ENCODE measurements at places on chromosomes 1 and 21. TPM values are rescaled to one million over a fixed set of nuclear protein-coding genes. Genes with fewer than 3 reads are reported as not detected.

GRCh38 chr1:218401998-218402785 is 57.1 kb downstream of the TGFB2 start:
- DNase-seq: no peak

GRCh38 chr1:9362488-9362887 is 69.8 kb downstream of the SPSB1 start:
- DNase-seq: no peak

- DNase-seq: no peak
These were observed 9.2 kb downstream of the S100A10 start for GRCh38 chr1:151984313-151984956.

DNA sequence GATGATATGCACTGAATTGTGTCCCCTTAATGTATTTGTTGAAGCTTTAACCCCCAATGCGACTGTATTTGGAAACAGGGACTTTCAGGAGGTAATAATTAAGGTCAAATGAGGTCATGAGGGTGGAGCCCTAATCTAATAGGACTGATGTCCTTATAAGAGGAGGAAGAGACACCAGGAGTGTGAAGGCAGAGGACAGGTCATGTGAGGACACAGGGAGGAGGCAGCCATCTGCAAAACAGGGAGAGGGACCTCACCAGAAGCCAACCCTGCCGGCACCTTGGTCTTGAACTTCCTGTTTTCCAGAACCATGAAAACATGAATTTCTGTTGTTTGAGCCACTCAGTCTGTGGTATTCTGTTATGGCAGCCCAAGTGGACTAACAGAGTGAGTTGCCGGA is 15.3 kb downstream of the SYF2 start:
- DNase-seq: no peak

GRCh38 chr1:243539636-243540035 is 283.8 kb downstream of the SDCCAG8 start:
- DNase-seq: no peak

DNA sequence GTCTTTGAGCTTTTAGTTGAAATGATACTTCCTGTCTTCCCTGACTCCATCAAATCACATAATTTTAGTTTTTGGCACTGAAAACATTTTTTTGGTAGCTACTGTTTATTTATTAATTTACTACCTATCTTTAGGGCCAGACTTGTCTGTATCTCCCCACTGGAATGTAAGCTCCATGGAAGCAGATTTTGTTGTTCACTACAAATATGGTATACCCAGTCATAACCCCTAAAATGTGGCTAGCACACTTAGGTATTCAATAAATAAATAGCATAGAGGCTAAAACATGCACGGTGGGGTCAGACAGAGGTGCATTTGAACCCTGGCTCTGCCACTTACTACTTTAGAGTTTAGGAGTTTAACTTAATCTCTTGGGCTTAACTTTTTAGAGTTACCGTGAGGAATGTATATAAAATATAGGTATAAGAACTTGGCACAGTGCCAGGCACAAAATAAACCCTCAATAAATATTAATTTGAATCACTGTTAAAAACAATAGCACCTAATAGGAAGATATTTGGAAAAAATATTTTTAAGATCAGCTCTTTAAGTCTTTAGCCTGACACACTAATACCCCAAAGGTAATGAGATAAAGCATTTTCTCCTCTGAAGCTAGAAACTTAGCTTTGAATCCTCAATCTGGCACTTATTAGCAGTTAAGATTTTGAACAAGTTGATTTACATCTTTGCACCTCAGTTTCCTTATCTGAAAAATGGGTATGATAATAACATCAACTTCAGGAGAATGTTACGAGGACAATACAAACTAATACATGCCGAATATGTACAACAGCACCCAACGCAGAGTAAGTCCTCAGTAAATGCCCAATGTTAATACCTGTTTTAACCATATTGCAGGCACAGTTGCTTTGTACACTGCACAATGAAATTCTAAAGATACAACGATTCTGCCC is 59.6 kb upstream of the HP1BP3 start:
- no peak for DNase-seq

DNA sequence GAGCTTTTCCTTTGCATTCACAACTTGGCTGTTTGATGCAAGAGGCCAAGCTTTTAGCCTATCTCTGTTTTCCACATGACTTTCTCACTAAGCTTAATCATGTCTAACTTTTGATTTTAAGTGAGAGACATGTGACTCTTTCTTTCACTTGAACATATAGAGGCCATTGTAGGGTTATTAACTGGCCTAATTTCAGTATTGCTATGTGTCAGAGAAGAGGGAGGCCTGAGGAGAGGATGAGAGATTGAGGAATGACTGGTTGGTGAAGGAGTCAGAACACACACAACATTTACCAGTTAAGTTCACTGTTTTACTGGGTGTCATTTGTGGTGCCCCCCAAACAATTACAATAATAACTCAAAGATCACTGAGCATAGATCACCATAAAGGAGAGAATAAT is 193.5 kb downstream of the CYYR1 start:
- no peak for DNase-seq

- DNase-seq: no peak
These were observed 6.7 kb upstream of the SAMD11 start for GRCh38 chr1:917076-917459.

DNA sequence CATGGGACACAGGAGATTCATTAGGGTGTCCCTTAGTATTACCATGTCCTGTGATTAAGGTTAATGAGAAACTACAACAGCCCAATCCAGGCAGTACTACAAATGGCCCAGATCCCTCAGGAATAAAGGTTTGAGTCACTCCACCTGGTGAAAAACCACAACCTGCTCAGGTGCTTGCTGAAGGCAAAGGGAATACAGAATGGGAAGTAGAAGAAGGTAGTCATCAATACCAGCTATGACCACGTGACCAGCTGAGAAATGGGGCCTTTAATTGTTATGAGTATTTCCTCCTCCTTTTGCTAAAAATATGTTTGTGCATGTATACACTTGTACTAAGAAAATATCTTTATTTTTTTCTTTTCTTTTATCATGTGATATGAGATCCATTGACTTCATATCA is 91.1 kb upstream of the ADAMTS5 start:
- DNase-seq: no peak

Gene KCNJ10
- total RNA-seq: 17.1 TPM

Gene CD1C
- 0.61 TPM for total RNA-seq

Gene TFAP2E
- total RNA-seq: 1.3 TPM

Gene PLEKHA6
- total RNA-seq: 22.1 TPM

Gene PTGS2
- total RNA-seq: 3.4 TPM

Gene FAM177B
- total RNA-seq: 0.66 TPM

Gene DPT
- 14.4 TPM for total RNA-seq

Data from spinal cord (tissue), 10 donors.